Thoracic aorta (tissue), 2 donors: ENCODE measurements at places on chromosomes 12 and 14.
A peak's percentile ranks its signal among the peaks of the same experiment; 100 is the strongest.

DNA sequence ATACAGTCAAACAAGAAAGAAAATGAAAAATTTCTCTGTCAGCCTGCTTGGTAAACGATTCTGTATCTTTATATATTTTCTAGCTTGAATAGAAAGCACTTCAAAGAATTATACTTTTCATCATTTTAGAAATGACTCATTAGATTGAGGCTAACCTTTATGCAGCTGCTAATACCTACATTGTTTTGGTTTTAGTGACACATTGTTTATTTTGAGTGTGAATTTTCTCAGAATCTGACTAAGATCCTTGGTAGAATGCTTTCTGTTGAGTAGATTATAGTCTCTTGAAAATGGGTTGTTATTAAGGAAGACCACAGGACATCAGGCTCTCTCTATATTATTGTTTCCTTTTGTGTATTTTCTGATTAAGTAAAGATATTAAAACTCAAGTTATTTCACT is at the start of gene PMCH:
Gene PMCH (minus strand): TSS at position 45 of the 400 bp plus-strand sequence. CDS start 63 bp downstream, outside the sequence.
- DNase-seq = no peak

DNA sequence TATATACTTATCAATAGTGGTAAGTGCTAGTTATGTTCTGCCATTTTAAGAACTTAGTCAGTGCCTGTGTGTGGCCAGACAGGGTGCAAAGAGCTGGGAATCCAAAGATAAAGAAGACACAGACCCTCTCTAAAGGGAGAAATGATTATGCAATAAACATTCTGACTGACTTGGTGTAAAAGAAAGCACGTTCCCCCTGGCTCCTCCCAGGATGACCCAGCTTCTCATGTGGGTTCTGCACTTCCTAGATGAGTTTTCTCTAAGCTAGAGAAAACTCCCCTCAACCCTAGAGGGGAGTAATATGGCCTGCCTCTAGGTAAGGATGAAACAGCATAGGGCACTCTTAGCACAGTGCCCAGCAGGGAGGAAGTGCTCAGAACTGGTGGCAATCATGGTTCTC is 231.2 kb downstream of the VRK1 start:
- no peak for DNase-seq

DNA sequence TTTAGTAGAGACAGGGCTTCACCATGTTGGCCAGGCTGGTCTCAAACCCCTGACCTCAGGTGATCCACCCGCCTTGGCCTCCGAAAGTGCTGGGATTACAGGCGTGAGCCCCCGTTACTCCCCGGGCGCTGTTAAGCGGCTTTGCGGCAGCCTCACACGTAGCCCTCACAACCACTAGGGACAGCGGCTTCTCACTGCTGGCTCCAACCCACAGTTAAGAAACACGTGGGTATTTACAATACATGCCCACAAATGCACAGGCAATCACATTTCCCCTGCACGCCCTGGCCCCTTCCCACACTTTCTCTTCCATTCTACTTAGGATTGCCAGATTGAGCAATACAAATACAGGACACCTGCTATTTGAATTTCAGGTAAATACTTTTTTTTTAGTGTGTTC is 37.0 kb upstream of the EIF5 start:
- DNase-seq = no peak

- DNase-seq = no peak
These were observed 145.4 kb upstream of the SFSWAP start for GRCh38 chr12:131565267-131566015.

DNA sequence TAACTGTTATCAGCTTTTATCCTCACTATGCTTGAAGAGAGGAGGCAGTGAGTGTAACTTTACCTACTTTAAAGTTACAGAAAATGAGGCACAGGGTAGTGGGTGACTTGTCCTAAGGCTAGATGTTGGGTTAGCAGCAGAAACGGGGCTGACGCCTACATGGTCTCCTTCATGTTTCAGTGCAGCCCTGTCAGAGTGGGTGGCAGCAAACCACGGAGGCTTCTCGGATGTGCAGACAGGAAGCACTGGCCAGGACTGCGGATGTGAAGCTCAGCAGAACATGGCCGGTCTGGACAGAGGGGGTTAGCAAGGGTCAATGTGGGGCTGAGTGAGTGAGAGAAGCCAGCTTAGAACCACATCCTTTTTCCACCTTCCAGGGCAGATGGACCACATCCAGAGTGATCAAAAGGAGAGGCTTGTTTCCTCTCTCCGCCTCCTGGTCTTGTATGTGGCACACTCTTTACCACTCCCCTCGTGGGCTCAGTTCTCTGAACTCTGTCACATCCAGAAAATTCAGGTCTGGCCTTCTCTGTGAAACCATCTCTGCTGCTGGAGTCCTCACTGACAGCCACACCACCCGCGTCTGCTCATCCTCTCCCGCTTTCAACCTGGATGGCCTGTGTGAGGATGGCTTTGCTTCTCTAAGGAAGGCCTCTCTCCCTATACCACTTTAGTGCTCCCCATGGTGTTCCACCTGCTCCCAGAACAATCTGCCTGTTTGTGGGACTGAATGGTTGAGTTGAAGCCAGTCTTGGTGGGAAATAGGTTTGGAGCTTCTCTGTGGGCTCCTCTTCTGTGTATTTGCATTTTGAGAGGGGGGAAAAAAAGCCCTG is 14.1 kb downstream of the SUSD6 start:
- peak; percentile 13 for DNase-seq

- no peak for DNase-seq
These were observed 332.4 kb upstream of the PRICKLE1 start for GRCh38 chr12:42921741-42922504.

- no peak for DNase-seq
These were observed 286.0 kb downstream of the ZFP36L1 start for GRCh38 chr14:68506645-68507419.

GRCh38 chr14:99644035-99644587 is 818 bp upstream of the HHIPL1 start:
- no peak for DNase-seq

DNA sequence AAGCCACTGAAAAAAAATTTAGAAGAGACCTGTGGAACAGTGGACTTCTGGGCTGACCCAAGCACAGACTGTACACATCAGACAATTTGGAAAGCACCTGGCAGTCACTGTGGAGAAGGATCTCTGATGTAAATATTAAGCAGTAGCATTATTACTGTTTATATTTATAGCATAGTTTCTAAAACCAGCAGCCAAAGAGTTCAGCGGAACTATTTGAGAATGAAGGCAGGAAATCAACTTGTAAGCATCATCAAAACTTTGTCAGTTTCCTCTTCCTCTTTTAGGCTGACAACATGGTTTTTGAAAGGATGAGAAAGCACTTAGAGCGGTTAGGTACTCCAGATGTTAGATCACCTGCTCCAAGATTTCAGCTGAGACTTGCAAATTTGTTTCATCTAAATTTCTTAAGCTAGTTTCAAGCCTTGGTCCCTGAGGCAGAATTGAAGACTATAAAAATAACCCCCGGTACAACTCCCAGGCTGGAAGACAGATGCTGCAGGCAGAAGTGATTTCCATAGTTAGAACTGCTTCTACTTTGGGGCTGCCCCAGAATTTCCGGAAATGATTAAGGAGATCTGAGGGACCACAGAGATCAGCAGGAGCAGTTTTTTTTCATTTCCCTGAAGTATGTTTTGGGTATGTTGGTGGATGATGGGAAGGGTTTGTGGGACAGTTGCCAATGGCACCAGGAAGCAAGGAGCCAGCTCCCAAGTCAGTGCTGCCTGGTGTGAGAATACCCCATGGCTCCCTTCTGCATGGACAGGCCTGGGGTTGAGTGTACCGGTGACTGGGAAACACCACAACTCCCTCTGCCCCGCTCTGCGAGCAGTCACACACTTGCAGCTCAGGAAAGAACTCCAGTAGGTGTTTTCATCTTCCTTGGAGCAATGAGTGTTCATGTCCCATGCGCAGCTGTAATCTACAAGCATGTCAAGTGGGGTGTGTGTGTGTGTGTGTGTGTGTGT is 354.5 kb downstream of the NUAK1 start:
- no peak for DNase-seq

GRCh38 chr12:19908830-19909229 is 459.5 kb upstream of the PDE3A start:
- DNase-seq = no peak

GRCh38 chr12:981176-981828 is 9.7 kb upstream of the ERC1 start:
- DNase-seq = no peak

DNA sequence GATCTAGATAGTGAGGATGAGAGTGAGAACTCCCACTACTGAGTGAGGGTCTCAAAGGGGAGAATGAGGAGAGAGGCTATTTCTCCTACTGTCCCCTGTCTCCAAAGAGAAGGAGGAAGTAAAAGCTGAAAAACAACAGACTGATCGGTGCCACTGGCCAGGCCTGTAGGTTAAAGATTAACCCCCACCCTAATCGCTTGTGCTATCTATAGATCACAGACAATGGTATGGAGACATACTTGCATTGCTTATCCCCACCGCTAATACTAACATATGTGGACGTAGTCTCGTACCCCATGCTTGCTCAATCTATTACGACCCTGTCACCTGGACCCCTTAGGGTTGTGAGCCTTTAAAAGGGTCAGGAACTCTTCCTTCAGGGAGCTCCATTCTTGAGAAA is 777.9 kb upstream of the TMEM132C start:
- DNase-seq = no peak

DNA sequence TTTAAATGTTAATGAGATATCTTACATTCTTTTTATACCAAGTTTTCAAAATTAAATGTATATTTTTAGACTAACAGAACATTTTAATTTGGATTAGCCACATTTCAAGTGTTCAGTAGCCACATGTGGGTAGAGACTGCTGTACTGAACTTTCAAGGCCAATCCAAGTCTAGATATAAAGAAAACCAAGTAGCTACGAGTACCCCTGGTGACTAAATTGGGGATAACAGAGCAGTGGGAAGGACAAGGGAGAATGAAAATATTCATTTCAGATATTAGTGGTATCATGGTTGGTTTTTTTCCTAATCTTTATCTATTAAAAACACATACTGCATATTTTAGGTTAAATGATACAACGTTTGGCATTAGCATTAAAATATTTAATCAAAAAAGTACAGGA is 69.4 kb upstream of the RHOJ start:
- no peak for DNase-seq

- no peak for DNase-seq
These were observed 10.2 kb downstream of the SPRYD3 start for GRCh38 chr12:53068811-53069585.

DNA sequence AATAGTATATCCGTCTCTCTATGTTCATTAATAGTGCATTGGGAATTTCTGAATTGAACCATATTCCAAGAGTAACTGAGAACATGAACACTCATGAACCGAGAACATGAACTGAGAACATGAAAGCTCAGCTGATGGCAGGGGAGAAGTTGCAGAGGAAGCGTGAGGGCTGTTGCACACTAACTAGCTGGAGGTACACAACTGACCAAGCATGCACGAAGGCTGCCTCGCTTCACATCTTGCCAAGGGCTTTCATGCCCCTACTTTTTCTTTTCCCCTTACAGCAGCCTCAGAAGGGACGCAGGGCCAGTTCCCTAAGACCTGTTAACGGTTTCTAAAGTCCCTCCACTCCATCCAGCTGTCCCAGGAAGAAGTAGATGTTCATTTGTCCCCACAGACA is 4.3 kb downstream of the RNASE1 start:
- DNase-seq = no peak

GRCh38 chr14:22521449-22522239 is 67.4 kb downstream of the DAD1 start:
- DNase-seq = no peak
